CD14-positive monocyte (primary cell): ENCODE measurements at places on chromosomes 1 and 21. TPM values are rescaled to one million over a fixed set of nuclear protein-coding genes. Genes with fewer than 3 reads are reported as not detected.

Gene SLAMF8
- 5.7 TPM for polyA plus RNA-seq

Gene LHX4
- not detected for polyA plus RNA-seq

Gene KMO
- 4.6 and 9.0 TPM in 2 replicates for polyA plus RNA-seq

Gene SLFNL1
- polyA plus RNA-seq = not detected

Gene DNM3
- not detected for polyA plus RNA-seq
